ENCODE measurements at places on chromosomes 4 and X.

GRCh38 chr4:105350859-105351490 lies 122.9 kb downstream of the PPA2 start:
- peak; percentile 13 for DNase-seq

- DNase-seq, result no peak
Observed at GRCh38 chr4:11614426-11614825, 185.7 kb upstream of the HS3ST1 start.

GRCh38 chr4:2855584-2855983 lies 11.9 kb downstream of the ADD1 start:
- DNase-seq, result no peak

DNA sequence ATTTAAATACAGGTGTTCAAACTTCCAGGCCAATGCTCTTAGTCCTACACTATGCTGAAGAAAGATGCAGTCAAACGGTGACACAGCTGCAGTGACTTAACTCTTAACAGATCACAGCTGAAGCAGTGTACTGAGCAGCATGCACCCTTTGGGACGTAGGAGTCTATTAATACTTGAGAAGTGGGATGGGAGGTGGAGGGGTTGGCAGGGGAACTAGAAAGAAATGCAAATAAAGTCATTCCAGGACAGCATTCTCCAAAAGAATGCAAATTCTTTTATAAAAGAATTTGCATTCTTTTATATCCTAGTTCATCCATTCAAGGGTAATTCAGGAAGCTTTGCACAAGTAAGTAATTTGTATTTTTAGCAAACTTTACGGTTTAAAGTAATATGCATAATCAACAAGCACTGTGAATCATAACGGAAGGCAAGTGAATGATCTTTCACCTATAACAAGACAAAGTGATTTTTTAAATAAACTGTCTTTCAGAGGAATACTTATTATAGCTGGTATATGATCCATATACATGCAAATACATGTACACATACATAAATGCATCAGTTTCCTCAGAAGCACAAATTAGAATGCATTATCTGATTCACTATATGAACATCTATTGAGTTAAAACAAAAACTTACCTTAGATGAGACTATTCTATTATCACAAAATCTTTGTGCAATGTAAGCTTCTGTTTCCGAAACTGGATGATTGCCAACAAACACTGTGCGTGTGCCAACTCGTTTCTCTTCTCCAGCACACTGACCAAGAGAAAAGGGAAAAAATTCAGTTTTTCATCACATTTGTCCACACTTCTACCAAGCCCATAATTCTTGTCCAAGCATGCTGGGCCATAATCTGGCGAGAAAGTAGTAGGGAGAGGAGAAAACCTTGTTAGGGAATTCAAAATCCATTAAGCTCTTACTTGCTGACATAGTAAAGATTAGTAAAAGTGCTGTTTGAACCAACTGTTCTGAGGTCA lies 106.5 kb downstream of the ATP11C start:
- DNase-seq, result peak; percentile 38

DNA sequence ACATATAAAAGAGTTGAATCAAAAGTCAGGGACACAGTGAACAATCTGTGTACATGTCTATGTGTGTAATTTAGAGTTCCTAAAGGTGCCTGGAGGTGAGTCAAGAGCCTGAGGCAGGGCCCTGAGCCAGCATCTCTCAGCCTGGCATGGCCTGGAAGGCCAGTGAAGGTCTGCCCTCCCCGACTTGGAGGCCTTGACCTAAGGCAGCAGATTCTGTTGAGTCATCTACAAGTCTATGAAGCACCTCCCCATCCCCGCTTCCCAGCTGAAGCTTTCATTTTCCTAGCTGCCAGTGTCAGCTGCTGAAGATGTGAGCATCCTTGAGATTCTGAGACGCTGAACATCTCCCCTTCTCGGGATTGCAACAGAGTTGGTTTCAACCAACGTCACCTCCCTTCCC lies 583.9 kb downstream of the BCOR start:
- peak; percentile 5 for DNase-seq

- DNase-seq, result no peak
Observed at GRCh38 chr4:70280567-70280966, 38.2 kb downstream of the CSN3 start.

- DNase-seq, result peak; percentile 93
Observed at GRCh38 chrX:48475774-48476577, at the start of gene FTSJ1. Gene FTSJ1, plus strand, starts transcription at chrX:48476199. Its CDS starts 1,849 bp downstream, at chrX:48478048.

GRCh38 chr4:88017516-88018297 lies 10.3 kb downstream of the PKD2 start:
- peak; percentile 97 for DNase-seq

GRCh38 chr4:13917015-13917414 lies 289.5 kb upstream of the BOD1L1 start:
- DNase-seq, result peak; percentile 47

- no peak for DNase-seq
Observed at GRCh38 chr4:56656346-56656643, 24.8 kb downstream of the HOPX start.

DNA sequence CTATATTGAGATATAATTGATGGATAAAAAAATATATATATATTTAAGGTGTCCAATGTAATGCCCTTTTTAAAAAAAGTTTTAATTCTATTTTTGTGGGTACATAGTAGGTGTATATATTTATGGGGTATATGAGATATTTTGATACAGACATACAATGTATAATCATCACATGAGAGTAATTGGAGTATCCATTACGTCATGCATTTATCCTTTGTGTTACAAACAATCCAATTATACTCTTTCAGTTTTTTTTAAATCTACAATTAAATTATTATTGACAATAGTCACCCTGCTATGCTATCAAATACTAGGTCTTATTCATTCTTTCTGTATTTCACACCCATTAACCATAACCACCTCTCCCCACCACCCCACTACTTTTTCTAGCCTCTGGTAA lies 66.3 kb upstream of the DIPK2B start:
- no peak for DNase-seq

DNA sequence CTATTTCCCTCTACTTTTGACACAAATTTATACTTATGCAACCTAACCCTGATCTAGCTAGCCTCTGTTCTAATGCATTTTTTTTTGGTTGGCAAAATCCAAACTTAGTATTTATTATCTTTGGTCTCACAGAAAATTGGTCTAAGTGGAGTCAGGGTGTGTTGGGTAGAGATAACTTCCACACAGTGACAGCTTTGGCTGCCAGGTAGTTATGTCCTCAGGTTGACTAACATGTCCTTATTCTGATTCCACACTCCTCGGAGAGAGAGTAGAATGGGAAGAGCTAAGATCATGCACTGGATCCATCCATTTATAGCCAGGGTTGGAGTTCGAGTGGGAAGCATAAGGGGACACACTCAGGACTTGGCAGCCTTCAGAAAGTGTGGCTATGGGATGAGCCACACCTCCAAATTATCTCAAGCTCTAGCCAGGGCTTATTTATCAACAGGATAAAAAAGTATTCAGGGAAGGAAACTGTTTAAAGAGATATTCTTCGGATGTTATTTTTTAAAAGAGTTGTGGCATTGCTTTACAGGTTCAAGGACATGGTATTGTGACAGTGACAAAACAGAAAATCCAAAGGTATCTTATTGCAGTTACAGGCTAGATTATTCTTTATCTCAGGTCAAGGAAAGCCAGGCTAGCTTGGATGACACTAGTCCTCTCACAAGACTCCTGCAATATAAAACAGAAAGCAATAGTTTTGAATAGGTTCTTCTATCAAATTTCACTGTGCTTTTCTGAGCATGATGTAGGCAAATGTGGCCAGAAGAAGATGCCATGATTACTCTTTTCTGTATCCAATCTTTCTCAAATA lies 51.5 kb downstream of the NPY1R start:
- no peak for DNase-seq

- DNase-seq, result peak; percentile 69
Observed at GRCh38 chr4:2977211-2978088, 14.1 kb downstream of the GRK4 start.

DNA sequence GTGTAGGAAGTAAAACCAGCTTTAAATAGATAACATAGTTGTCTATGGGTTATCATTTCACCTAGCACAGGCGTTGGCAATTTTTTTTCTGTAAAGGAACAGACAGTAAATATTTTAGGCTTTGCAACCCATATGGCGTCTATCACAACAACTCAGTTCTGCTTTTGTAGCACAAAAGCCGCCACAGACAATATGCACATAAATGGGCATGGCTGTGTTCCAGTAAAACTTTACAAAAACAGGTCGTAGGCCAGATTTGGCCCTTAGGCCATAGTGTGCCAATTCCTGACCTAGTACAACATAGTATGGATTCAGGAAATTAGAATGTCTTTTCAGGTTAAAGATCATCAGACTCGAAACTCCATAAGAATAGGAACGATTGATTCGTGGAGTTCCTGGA lies 265.3 kb upstream of the GK2 start:
- DNase-seq, result no peak

- DNase-seq, result no peak
Observed at GRCh38 chr4:102563000-102563399, 61.8 kb downstream of the NFKB1 start.

GRCh38 chr4:126568652-126569570 lies 1063.8 kb upstream of the INTU start:
- DNase-seq, result no peak

GRCh38 chrX:68203211-68203610 lies 230.1 kb downstream of the OPHN1 start:
- DNase-seq, result no peak

DNA sequence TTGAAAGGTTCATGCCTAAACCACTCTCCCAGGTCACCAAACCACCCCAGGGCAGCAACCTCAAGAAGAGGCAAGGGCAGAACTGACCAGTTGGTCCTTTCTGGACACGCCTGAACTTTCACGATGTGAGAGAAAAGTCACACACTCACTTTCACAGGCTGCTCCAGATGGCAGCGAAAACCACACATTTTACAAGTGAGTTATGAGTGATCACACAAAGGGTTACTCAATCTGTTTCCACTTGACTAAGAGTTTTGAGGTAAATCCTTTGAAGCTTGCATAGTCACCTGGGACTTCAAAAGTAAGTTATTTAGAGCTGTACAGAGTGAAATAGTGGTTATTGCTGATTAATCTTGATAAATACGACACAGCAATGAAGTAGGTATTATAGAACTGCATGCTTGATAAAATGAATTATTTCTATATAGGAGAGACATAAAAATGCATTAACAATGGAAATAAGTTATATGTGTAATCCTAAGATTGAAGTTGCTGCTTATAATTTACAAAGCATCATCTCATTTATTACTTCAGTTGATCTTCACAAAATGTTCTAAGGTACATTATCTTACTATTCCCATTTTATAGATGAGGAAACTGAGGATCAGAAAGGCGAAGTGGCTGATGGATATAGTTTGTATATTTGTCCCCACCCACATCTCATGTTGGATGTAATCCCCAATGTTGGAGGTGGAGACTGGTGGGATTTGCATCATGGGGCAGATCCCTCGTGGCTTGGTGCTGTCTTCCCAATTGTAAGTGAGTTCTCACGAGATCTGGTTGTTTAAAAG lies 103.0 kb upstream of the KLF3 start:
- no peak for DNase-seq

DNA sequence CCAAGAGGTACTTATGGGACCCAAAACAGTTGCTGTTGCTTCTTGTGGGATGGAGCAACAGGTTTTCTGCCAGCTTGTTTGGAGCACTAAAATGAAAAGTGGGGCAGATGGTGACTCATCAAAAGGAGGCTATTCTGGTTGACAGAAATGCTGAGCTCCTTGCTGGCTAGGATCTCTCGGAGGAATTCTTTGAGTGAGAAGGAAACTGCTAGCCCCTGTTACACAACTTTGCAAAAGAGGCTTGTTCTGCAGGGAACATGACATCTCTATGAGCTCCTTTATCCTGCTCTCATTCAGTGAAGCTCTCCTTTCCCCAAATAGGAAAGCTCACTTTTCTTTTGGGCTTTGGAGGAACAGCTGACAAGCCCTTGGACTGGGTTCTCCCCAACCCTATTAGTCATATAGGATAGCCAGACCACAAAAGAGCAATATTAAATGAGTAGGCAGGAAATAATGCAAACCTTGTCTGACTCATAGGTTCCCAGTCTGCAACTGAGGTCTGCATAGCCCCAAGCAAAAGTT lies 108.3 kb downstream of the CDS1 start:
- DNase-seq, result peak; percentile 94

DNA sequence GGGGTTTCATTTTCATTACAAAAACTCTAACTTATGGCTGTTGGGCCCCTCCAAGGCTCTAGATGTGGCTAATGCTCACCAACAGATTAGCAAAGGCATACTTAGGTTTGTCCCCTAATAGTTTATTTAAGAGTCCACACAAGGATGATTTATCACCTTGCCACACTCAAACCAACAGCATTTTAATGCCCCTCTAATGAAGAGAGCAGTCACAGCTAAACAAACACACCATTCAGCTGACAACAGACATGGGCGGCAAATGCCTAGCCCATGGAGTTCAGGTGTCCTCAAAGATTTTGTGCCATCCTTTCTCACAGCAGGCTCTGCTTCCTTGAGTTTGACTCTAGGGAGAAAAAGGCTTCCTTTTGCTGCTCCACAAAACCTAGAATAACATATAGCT lies 61.8 kb upstream of the CITED1 start:
- no peak for DNase-seq

DNA sequence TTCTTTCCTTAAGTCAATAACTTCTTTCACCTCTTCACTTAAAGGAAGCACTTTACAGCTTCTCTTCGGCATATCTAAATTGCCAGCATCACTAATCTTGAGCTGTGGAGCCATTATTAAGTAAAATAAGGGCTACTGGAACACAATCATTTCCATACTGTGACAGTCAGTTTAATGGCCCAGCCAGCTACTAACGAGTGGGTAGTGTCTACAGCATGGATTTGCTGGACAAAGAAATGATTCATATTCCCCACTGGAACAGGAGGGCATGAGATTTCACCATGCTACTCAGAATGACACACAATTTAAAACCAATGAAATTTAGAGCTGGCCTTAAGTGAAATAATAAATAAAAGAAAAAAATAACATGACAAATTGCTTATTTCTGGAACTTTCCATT lies 72.1 kb downstream of the DDIT4L start:
- no peak for DNase-seq

GRCh38 chrX:134885336-134886001 lies 105.3 kb upstream of the SMIM10 start:
- no peak for DNase-seq

DNA sequence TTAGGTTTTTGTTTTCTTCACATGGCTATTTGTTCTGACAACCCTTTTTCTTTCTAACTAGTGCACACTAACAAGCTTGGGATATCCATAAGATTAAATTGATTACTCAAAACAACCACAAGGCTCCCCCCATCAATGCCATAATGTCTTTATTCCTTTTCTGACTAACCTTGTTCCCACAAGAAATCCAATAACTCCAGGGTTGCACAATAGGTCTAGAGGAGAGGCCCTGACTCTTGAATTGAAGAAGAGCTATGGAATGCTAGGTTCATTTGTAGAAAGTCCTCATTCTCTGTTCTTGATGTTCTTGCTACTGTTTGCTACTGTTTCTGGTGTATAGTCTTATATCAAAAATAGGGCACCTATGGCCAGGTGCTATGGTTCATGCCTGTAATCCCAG lies 71.0 kb downstream of the PRRG1 start:
- peak; percentile 65 for DNase-seq

- no peak for DNase-seq
Observed at GRCh38 chrX:111443946-111444345, 32.0 kb upstream of the DCX start.

DNA sequence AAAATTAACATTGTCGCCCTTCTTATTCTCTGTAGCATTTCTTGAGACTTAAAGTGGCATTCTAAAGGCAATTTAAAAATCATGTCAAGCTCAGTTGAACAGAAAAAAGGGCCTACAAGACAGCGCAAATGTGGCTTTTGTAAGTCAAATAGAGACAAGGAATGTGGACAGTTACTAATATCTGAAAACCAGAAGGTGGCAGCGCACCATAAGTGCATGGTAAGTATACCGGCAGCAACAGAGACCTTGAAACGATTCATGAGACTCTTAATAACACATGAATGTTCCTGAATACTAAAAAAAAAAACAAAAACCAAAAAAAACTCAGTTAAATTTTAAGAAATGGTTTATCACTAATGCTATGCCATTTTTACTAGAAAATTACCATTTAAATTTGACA lies 82.4 kb upstream of the HPRT1 start:
- peak; percentile 46 for DNase-seq
